ENCODE measurements at places on chromosomes 6 and 20.

- DNase-seq: no peak
These were observed 147.2 kb downstream of the SYCP2 start for GRCh38 chr20:59785986-59786795.

GRCh38 chr6:88584581-88585275, 378.7 kb downstream of the RNGTT start:
- no peak for DNase-seq

DNA sequence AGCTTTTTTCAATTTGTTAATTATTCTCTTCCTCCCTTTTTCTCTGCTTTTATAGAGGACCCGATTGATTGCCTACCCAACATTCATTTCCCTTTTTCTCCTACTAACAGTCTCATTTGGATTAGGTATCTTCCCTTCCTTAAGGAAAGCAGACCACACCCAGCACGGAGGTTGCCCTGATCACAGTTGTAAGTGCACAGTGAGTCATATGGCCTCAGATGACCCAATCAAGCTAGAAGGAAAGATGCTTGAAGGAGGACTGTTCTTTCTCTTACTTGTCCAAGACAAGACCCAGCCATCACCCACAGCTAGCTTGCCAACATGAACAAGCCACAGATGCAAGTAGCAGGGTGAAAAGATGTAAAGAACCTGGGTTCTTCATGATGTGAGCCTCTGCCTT, 518.6 kb downstream of the PKHD1 start:
- no peak for DNase-seq

DNA sequence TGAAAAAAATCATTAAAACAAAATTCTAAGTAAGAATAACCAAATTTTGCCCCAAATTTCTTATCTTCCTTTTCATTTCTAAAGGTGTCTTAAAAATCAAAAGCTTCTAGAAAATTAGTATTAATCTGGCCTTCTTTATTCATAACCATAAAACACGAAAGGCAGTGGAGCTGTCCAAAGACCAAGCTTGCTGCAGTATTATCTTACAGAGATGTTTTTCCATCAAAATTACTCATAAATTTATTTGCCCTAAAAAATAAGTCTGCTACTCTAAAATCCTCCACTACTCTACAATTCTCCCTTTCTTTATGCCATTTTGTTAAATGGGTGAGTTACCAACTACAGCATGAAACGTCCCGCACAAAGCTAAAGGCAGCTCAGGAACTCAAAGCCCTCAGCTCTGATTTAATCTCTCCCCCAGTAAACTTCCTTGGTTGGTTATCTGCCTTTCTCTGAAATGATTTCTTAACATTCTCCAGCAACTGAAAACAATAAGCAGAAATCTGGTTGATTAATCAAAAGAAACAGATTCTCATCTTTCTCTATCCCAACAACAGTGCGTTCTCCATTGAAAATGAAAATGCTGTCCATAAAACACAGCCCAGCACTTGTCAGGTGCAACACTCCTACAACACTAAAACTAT, 2.1 kb downstream of the USP49 start:
- DNase-seq: no peak

DNA sequence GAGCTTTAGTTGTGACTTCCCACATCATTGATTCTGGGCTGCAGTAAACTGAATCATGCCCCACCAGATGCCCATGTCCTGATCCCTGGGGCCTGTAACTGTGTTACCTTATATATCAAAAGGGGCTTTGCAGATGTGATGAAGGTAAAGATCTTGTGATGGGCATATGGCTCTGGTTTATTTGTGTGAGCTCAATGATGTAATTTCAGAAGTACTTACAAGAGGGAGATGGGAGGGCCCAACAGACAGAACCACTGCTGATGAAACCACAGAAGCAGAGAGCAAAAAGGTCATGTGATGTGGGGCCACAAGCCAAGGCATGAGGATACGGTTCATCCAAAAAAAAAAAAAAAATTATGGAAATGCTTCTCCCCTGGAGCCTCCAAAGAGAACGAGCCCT, 118.7 kb downstream of the TOX2 start:
- DNase-seq: no peak

DNA sequence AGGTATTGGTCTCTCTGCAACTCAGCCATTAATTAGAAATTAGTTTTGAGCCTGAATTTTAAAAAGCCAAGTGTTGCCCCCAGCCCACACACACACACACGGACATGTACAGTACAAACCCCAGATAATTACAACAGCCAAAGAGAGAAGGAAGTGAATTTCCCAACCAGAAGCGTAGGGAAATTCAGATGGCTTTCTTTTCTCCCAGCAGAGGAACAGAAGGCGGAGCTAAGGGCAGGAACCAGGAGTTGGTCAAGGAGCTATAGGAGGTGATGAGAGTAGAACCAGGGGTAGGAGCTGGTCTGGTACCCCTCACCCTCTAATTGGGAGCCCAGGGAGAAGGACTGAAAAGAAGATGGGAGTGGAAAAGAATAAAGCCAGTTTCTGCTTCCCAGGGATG, 3.9 kb upstream of the ZBTB9 start:
- DNase-seq: no peak

GRCh38 chr20:23277316-23277715, 73.3 kb upstream of the NXT1 start:
- DNase-seq: no peak

GRCh38 chr6:1473166-1473565, 83.8 kb downstream of the FOXF2 start:
- no peak for DNase-seq

GRCh38 chr6:129730477-129731165, 20.6 kb upstream of the ARHGAP18 start:
- no peak for DNase-seq

DNA sequence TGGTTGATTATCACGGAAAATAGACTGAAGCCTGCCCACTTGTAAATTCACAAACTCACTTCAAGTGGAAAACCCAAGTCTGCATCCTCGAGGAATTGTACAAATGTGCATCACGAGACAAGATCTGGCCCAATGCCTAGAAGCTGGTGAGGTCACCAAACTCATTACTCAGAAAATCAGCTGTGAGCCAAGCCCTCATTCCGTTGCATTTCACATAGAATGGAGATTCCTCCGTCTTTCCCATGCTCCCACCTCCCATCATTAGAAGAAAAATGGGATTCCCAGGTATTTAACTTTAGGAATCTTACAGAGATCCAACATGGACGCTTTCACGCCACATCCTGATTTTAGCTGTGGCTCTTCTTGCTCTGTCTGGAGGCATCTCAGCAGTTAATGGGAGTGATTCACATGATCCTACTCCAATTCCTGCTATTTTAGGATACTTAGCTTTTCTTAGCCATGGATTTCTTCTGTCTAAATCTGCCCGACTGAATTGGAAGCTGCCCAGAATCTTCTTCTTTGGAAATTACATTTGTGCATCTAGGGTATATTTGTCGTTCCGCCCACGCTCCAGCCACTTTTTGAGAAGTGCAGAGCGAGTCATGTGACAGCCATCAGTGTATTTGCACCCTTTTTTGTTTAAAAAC, 68.7 kb upstream of the STMND1 start:
- DNase-seq: no peak

- DNase-seq: no peak
These were observed 137.2 kb downstream of the EDN3 start for GRCh38 chr20:59437601-59438031.

- no peak for DNase-seq
These were observed 1.9 kb downstream of the SDC4 start for GRCh38 chr20:45346291-45346718.

DNA sequence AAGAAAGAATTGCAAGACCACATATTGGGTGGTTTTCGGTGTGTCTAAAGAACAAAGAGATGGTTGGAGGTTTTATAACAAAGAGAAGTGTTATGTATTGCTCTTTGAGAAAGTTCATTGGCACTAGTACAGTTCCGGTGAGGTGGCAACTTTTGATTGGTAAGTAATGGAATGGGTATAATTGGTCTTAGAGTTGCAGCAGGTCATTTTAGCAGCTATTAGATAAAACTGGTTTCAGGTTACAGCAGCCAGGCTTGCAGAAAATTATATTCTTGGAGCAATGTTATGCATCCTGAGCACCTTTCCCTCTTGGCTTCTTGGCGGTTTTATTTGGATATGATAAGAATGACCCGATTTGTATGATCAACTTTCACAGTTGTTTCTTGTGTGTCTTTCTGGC, 12.3 kb upstream of the SSTR4 start:
- no peak for DNase-seq

- DNase-seq: no peak
These were observed 31.9 kb upstream of the TAB2 start for GRCh38 chr6:149285626-149286025.

GRCh38 chr6:43707767-43708166, 20.2 kb upstream of the MRPS18A start:
- DNase-seq: no peak

GRCh38 chr6:167426651-167427050, 101.8 kb downstream of the TTLL2 start:
- no peak for DNase-seq

DNA sequence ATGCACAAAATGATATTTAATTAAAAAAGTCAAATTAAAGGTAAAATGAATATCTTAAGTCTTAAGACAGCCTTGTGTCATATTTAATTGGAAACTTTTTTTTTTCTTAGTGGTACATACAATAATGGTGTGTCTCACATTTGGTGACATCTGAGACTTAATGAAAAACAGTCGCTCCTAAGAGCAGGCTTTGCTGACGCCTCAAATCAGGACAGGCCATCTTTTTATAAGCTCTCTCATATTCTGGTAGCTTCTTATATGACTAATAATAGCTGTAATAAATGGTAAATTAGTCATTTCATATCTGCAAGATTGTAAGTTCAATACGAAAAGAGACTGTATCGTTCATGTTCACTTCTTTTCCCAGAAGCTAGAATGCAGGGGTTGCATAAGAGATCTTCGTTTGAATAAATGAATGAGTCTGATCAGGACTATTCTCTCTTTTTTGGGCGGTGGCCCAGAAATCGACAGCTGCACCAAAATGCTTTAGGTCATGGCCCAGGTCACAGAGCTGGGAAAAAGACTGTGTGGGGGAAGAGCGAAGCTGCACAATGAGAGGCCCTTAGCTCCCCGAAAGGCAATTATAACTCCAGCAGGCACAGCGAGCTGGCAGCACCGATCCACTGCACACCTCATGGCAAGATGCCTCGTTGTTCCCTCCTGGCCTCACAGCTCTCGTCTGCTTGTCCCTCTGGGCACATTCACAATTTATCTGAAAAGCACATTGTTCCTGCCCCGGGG, 69.4 kb downstream of the NRN1 start:
- DNase-seq: no peak

- DNase-seq: no peak
These were observed 55.8 kb upstream of the HIVEP2 start for GRCh38 chr6:143000811-143001210.

GRCh38 chr6:24658573-24659560, 7.8 kb downstream of the TDP2 start:
- no peak for DNase-seq

GRCh38 chr6:15260099-15260821, 14.4 kb downstream of the JARID2 start:
- no peak for DNase-seq

GRCh38 chr6:157089258-157089657, 234.1 kb downstream of the TMEM242 start:
- DNase-seq: no peak

DNA sequence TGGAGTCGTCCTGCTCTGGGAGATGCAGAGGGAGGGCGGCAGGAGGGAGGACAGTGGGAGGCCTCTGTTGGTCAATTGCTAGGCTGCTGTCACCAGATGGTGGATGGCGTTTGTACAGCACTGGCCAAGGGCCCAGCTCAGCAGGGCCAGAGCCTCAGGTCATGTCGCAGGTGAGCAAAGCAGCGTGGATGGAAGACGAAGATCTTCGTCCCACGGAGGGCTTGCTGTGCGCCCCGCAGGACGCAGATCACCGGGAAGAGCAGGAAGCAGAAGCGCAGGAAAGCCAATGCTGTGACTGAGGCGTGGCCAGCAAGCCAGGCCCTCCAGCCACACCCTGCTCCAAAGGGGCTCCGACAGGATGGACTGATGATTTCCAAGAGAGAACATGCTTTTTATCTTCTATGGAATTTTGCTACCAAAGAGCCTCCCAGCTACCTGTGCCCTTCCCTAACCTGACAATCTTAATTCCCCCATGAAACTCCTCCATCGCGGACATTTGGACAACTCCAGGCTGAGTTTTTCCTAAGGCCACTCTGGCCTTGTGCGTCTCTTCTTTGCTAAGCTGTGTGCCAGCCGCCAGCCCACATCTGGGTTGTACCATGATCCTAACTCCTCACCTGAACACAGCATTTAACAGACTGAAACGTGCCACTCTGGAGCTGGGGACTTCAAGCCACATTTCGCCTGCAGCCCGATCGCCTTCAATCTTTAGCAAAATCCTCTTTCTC, 3.5 kb upstream of the SLCO4A1 start:
- no peak for DNase-seq

GRCh38 chr20:18721551-18722115, 92.0 kb upstream of the SCP2D1 start:
- DNase-seq: no peak

- no peak for DNase-seq
These were observed 2.5 kb downstream of the RNF182 start for GRCh38 chr6:13927203-13927602.

DNA sequence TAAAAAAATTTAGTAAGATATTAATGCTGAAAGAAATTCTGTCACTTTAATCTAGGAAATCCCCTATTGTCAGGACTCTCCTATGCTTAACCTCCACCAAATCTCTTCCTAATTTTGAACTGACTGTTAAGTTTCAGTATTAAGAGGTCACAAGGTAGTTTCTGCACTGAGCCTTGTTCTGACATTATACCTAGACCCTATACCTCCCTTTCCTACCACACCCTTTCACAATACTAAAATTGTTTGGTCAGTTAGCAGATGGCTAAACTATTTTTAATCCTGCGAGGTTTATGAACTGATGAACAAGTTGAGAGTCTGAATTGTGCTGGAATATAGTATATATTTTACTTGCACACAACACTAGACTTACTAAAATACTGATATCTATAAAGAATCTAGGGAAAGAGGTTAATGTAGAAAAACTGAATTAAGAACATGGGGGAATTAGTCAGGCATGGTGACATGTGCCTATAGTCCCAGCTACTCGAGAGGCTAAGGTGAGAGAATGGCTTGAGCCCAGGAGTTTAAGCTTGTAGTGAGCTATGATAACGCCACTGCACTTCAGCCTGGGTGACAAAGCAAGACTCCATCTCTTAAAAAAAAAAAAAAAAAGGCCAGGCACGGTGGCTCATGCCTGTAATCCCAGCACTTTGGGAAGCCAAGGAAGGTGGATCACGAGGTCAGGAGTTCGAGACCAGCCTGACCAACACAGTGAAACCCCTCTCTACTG, 51.5 kb downstream of the HBS1L start:
- DNase-seq: no peak

- no peak for DNase-seq
These were observed 85.9 kb downstream of the FBXO5 start for GRCh38 chr6:152896923-152897322.

All from stimulated activated CD4-positive, alpha-beta T cell treated with anti-CD3 and anti-CD28 coated beads, Interleukin-15, amount 100 ng/mL, for 1 hour (primary cell).